SK-N-SH treated with all-trans-retinoic acid at 6 μM for 48 hours (cell line): ENCODE measurements at places on chromosomes 12 and 14.

- ATAC-seq = no peak
Observed at GRCh38 chr12:11771895-11772502, 122.5 kb downstream of the ETV6 start.

GRCh38 chr12:120625557-120626419 lies 14.6 kb upstream of the CABP1 start:
- no peak for ATAC-seq

DNA sequence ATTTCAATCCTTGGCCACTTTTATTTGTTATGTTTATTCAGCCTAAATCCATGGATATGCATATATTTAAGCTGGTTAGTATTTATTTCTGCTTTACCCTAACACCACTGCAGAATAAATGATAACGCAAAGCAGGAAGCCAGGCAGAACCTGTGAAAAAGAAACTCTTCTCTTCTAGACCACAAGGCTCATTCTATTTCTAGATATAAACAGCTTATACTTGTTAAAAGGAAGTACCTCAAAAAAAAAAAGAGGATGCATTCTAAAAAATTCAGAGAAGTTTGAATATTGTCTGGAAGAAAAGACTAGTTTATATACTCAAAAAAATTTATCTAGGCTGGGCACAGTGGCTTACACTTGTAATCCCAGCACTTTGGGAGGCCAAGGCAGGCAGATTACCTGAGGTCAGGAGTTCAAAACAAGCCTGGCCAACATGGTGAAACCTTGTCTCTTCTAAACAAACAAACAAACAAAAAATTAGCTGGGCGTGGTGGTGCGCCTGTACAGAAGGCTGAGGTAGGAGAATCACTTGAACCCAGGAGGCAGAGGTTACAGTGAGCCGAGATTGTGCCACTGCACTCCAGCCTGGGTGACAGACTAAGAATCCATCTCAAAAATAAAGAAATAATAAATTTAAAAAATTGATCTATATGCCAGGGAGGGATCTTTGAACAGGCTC lies 55.8 kb downstream of the GALNT4 start:
- ATAC-seq = no peak

GRCh38 chr12:41287500-41288141 lies 99.5 kb downstream of the PDZRN4 start:
- ATAC-seq = no peak

- no peak for ATAC-seq
Observed at GRCh38 chr12:52942901-52943181, 6.1 kb upstream of the KRT18 start.

DNA sequence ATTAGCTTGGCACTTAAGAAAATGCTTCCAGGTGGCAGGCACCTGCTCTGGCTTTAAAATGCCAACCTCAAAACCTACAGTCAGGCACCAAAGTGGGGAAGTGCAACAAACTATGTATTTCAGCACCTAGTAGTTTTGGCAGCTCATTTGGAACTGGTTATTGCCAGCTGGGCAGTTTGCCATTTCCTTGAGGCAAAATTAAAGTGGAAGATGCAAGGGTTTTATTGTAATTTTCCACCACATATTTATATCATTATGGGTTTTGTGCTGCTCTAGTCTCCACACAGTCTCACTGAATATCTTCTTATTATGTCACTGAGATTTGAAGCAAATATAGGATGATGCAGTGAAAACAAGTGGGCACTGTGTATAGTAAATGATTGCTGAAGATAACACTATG lies 117.0 kb downstream of the PRKD1 start:
- no peak for ATAC-seq

DNA sequence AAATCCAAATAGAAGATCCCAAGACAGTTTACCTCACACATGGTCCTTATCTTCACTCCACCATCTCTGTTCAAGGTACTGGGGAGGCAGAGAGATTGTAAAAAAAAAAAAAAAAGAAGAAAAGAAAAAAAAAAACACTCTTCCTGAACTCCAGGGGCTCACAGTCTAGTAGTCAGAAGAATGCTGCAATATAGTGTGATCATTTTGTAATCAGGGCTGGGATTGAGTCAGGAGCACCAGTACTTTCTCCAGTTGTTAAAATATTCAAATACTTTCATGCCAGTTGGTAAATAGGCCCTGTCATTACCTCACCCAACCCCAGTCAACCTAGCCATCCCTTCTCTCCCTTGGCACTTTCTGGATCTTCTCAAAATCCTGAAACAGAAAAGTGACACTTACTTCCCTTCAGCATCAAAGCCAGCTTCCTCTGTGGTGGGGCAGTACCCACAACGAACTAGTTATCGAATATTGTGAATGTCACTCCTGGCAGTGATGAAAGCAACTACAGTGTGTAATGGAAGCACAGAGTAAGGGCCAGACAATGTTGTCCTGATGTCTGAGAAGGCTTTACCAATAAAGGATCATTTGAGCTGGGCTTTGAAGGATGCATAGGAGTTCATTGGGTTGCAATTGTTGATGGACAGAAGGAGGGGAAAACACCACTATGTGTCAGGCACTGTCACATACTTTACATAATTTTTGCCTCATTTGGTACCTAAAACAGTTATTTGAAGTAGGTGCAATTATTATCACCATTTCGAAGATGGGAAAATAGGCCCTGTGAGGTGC lies 44.3 kb upstream of the HSPB8 start:
- ATAC-seq = no peak

- no peak for ATAC-seq
Observed at GRCh38 chr14:85205875-85206274, 324.1 kb upstream of the FLRT2 start.

DNA sequence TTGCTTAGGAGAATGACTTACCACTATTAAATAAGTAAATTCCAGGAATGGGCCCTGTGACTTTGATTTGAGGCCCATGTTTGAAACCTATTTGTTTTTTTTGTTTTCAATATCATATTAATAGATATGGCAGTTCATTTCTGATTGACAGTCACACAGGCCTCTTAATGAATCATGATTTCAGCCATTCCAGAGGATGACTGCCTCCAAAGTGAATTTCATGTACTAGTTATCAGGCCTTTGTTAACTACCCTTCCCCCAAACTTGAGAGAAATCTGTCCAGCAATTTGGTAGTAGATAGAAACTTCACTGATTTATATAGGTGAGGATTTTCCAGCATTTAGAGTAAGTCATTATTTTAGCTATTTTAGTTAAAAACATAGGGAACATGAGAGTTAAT lies 25.9 kb upstream of the GALNT16 start:
- no peak for ATAC-seq

GRCh38 chr12:22409377-22410164 lies 75.1 kb upstream of the ST8SIA1 start:
- ATAC-seq = no peak

DNA sequence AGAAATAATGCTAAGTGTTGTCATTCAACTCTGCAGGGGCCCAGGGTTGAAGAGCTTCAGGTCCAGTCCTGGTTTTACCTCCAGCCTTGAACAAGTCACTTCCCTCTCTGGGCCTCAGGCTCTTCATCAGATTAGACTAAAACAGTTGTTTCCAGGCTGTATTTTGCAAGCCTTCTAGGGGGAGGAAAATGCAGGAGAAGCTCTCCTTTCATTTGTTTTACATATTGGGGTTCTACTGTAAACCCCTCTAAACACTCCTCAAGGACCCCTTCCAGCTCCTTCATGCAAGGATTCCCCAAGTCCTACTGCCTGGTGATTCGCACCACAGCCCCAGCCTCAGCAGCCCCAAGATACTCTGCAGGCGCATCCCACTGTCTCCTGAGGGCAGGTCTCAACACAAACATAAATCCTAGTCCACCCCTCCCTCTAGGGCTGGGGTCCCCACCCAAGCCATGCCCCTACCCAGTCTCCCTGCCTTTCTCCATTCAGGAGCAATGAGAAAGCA lies 2.7 kb downstream of the SDR9C7 start:
- ATAC-seq = no peak; the same call in 2 of the 3 replicates

- no peak for ATAC-seq
Observed at GRCh38 chr14:30427401-30427800, 131.6 kb upstream of the G2E3 start.

GRCh38 chr14:77660754-77661153 lies 44.3 kb upstream of the SPTLC2 start:
- no peak for ATAC-seq

- no peak for ATAC-seq
Observed at GRCh38 chr12:11884706-11885105, 186.0 kb upstream of the BCL2L14 start.

DNA sequence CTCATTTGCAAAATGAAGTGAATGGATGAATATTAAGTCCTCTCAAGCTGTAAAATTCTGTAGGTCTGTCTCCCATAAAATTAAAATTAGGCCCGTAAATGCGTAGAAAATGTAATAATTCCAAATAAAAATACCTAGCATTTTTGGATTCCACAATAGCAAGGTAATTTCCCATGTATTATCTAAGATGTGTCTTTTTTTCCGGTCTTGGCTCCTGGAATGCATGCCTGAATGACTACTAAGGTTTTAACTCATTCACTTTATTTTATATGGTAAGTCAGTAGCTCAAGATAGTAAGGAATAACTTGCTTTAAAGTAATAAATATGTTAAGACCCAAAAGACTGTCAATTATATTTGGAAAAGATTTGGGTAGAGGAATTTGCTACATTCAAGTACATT lies 11.1 kb downstream of the TXNRD1 start:
- ATAC-seq = peak; percentile 50; the same call in 2 of the 3 replicates

DNA sequence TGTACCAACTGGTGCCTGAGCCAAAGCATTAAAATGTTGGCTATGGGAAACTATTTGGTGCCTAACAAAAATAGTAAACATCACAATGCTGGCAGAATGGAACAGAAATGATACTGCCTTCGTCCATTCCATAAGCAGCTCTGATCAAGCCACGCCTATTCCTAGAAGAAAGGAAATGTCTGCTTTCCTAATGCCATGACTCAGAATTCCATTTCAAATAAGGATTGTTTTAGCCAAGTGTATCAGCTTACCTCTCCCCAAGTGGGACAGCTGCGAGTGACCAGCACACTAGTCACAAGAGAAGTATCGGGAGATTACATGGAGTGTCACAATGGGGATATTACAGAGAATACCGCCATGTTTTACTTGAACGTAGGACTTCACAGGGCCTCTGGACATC lies 38.7 kb downstream of the GLT8D2 start:
- peak; percentile 92 for ATAC-seq

DNA sequence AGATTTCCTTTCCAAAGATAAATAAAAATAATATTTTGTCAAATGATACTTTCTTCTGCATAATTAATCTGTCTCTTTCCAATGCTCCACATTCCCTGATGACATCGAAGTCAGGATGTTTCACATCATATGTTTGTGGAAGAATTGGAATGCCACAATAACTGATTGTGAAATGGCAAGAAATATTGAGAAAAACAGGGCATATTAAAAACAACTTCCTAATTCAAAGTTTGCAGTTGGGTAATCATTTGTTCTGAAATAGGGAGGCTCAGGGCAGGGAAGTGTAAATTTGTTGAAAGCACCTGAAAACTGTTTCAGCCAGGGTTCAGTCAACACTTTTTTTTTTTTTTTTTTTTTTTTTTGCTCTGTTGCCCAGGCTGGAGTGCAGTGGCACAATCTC lies 50.7 kb downstream of the BCAT1 start:
- no peak for ATAC-seq

GRCh38 chr12:2667716-2668440 lies 126.9 kb upstream of the FKBP4 start:
- no peak for ATAC-seq

DNA sequence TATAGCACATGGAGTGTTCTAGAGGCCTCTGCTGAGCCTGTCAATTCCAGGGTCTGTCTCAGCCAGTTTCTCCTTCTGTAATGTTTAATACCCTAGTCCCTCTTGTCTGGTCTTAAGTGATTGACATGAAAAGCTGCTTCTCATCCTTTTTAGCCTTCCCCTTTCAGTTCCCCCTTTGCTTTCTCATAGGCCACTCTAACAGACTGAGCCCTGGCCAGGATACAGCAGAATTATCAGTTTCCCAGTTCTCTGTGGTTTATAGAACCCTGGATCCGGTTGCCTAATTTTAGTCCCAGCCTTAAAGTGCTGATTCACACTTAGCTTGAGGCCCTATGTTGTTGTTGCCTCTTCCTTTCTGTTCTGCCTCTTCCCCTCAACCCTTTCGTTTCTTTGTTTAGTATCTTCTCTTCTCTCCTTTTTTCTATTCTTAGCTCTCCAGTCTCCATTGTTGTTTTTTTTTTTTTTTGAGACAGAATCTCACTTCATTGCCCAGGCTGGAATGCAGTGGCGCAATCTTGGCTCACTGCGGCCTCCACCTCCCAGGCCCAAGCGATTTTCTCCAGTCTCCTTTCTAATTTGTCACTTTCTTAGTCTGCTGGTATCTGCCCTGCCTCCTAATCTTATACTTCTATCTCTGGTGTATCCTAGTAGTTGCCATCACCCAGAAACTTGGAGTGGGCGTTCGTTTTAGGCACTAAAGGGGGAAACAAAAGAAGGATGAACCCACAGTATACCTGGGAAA lies 2.9 kb upstream of the BIN2 start:
- ATAC-seq = no peak; the same call in 1 of the 3 replicates

GRCh38 chr12:104410786-104411185 lies 46.0 kb upstream of the CHST11 start:
- no peak for ATAC-seq

DNA sequence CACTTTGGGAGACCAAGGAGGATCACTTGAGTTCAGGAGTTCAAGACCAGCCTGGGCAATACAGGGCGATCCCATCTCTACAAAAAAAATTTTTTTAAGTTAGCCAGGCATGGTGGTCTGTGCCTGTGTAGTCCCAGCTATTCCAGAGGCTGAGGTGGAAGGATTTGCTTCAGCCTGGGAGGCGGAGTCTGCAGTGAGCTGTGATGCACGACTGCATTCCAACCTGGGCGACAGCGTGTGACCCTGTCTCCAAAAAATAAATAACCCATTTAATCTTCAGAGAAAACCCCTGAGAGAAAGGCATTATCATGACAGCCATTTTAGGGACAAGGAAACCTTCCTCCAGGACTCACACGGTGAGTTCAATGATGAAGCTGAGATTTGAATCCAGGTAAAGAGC lies 3.7 kb upstream of the FKBP4 start:
- no peak for ATAC-seq

DNA sequence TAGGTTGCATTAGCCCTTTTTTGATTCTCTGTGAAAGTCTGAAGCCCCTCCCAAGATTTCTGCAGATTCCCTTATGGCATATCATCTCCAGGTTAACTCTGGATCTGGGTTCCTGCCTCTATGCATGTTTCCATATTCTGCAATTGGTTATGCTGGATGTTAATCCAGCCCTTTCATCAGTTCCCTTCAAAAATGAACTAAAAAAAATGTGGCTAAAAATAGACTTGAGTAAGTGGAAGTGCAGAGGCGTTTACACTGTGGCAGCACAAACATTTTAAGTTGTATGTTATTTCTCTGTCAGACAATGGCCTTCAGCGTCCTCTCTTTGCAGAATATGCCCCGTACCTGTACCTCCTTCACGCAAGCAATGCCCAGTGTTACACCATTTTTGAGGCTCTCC lies 11.4 kb downstream of the MGST1 start:
- no peak for ATAC-seq
